ENCODE measurements at places on chromosomes 4 and X.

- no peak for DNase-seq
These were observed 349.2 kb downstream of the BMPR1B start for GRCh38 chr4:95107004-95107403.

GRCh38 chr4:22802876-22803275, 110.1 kb downstream of the GBA3 start:
- DNase-seq, result no peak

DNA sequence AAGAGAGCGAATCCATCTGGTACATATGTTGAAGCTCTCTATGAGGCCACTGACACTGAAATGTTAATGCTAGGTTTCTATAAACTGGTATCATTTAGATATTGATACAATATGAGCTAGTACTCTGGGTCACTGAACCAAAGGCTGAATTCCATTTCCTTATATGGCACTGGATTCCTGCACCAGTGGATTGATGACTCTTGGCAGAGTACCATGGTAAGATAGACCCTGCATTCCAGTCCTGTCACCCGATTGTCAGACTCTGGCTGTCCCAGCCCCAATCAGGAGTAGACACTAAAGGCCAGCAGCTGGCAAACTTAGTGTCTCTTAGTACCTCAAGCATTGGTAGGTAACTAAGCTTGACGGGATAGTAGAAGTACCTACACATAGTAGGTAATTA, 44.0 kb upstream of the EOLA2 start:
- no peak for DNase-seq

DNA sequence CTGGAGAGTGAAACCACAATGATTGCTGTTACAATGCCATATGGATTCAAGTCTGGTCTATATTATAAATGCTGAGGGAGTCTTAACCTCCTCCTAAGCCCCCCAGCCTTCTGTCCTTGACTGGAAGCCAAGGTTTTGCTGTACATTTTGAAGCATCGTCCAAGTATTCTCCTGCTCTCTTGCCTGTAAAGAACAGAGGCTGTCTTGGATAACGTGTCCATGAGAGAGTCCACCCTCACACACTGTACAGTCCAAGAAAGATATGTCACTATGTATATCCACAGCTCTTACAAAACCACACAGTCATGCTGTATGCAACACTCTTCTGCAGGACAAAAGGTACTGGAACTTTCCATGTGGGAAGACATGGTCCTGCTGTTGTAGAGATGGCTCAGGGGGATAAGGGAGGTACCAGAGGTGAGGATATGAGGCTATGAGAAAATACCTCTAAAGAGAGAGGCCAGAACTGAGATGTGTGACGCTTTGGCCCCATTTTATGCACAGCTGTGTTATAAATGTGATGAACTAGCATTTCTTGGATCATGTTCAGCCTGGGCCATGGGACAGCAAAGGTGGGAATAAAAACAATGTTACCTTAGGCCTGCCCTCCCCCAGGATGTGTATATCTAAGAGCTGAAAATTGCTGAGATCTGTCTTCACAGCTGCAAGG, 678.6 kb downstream of the IQCM start:
- DNase-seq, result no peak

DNA sequence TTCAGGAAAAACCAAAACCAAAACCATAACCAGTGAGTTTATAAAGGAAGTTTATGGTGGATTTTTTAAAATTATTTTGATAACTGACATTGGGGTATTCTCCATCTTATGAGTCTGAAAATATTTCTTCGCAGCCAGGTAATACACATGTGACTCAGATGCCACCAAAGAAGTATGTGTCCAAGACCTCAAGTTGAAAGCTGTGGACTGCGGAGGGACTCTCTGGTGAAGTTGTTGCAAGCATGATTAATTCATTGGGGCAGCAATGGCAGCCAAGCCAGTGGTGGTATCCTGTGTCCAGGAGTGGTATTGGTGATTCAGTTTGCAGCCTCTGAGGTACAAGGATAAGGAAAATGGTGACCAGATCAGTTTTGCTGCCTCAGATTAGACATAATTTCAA, 14.0 kb upstream of the ADH5 start:
- DNase-seq, result no peak

- no peak for DNase-seq
These were observed 317 bp downstream of the CMC4 start for GRCh38 chrX:155070663-155070974.

- DNase-seq, result no peak
These were observed 7.7 kb downstream of the PRSS48 start for GRCh38 chr4:151284534-151285245.

DNA sequence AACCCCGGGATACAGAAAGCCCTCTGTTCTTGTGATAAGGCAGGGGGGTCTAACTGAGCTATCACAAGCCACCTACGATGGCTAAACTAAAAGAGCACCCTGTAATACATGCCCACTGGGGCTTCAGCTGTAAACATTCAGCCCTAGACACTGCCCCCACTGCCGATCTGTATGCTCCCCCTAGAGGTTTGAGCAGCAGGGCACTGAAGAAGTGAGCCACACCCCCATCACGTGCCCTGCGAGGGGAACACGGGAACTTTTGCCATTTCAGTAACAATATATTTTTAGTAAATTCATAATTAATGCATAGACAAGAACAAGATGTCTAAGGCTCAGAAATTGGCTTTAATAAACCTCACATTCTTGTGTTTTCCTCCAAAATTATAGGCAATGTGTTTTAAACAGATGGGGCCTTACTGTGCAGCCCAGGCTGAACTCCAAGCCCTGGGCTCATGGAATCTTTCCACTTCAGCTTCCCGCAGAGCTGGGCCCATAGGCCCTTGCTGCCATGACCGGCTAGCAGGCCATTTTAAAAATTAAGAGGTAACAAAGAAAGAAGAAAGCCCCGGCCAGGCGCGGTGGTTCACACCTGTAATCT, 235.3 kb upstream of the SFRP2 start:
- no peak for DNase-seq

DNA sequence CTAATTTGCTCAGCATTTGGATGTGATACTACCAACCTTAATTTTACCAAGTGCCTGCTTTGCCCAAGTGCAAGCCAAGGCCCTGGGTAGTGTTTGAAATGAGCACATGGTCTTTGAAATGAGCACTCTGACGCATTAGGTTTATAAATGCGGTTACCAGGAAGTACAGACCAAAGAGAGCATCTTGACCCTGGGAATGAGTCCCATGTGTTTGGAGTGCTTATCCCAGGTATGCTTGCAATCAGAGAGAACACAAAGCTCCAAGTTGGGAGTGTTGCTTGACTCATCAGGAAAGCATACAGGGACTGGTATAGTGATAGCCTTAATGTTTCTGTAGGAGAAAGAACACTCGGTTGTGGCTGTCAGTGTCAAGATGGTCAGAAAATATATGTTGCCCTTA, 203.6 kb upstream of the MAMLD1 start:
- DNase-seq, result no peak

DNA sequence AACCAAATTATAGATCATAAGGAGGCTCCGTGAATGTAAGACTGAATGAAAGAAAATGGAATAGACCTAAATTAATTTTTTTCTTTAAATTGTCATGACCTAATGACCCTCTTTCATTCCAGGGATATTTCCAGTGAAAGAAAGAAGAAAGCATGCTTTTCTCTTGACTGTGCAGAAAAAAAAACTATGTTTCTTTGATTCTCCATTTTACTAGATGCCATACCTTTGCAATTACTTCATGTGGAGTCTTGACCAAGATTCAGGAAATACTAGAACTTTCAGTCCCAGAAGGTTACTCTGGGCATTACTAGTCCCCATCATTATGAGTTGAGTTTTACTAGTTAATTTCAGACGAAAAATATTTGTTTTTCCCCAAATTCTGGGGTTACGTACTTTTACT, 6.4 kb upstream of the COMMD8 start:
- DNase-seq, result no peak

Data from CD4-positive, alpha-beta T cell treated with Interleukin-15 for 4 hours (primary cell).